CD4-positive, alpha-beta memory T cell (primary cell): ENCODE measurements at places on chromosomes 16 and 17.

DNA sequence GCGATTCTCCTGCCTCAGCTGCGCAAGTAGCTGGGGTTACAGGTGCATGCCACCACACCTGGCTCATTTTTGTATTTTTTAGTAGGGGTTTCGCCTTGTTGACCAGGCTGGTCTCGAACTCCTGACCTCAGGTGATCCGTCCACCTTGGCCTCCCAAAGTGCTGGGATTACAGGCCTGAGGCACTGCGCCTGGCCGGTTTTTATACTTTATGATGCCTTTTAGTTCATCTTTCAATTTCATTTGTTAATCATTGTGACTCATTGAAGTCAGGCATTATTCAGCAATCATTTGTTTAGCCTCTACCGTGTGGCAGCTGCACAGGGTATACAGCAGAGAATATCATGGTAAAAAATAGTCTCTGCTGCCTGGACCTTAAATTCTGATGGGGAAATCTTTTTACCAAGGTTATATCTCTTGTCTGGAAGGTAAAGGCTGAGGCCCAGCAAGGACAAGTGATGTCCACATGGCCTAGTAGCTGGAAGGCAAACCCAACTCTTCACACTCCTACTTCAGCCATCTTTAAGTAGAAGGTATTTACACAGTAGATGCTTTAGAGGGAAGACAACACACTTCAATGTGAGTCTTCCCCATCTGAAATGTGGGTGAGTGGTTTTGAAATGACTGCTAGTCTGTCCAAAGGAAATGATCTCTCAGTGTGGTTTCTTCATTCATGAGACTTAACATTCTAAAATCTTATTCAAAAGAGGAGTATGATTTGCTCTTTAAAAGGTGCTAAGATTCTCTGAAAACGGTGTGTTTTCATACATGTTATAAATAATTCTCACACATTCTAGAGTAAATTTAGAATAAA lies 2.4 kb downstream of the PRPSAP2 start:
- DNase-seq = no peak

- DNase-seq = no peak
These were observed 64.2 kb downstream of the FTO start for GRCh38 chr16:53768167-53768566.

DNA sequence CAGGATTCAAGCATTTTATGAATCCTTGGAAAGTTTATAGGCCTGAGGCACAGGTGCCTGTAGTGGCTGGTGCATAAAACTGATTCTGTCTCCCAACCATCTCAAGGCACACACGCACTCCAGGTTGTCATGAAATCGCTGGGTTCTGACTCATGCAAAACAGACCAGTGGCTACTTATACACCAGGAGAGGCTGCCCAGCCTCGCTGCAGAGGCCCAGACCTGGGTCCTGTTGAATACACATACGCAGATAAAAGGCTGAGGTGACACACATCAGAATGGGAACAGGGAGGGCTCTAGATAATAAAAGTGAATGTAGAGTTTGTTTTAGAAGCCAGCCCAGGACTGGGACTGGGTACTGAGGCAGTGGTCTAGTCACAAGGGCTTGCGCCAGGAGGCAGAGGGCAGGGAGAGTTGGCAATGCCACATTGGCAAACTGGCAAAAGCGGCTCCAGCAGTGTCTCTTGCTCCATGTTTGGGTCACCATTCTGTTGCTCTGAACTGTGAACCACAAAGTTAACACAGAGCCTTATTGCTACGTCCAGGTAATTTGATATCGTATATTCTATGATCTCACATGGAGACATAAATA lies 13.6 kb downstream of the OR1D5 start:
- DNase-seq = no peak

- DNase-seq = no peak
These were observed 162.6 kb downstream of the SALL1 start for GRCh38 chr16:50988441-50988840.

DNA sequence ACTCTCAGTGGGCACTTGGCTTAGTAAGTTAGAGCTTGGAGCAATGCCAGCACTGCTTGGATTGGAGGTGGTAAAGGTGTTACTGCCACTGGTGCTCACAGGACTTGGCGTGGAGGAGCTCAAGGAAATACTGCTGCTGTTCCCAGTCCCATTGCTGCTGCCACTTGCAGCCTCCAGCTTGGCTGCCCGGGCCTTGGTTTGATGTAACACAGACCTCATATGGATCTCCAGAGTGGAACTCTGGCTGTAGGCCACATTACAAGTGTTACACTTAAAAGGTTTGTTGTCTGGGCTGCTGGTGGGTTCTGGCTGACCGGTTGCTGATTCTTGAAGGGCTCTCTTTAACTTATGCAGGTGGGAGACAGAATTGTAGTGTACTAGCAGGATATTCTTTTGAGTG lies 250.3 kb downstream of the ZFHX3 start:
- no peak for DNase-seq

DNA sequence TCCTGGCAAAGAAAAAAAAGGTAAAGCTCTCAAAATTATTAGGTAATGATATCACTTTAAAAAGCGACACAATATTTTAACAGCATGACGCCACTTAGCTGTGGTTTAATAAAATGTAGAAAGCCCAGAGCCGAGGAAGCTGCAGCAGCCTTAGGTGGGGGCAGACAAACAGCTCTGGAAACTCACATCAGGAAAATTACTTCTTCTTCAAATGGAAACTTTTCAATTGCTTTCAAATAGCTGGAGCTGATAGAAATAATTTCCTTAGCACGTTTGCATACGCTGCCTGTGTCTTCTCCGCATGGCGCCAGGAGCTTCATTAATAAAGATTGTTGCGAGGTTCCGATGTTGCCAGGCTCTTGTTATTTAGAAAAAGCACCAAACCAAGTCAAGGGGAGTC lies 835.3 kb upstream of the EEF2KMT start:
- no peak for DNase-seq

GRCh38 chr16:80894091-80894490 lies 89.7 kb upstream of the CDYL2 start:
- DNase-seq = no peak
